ENCODE measurements at places on chromosomes 4 and X.

DNA sequence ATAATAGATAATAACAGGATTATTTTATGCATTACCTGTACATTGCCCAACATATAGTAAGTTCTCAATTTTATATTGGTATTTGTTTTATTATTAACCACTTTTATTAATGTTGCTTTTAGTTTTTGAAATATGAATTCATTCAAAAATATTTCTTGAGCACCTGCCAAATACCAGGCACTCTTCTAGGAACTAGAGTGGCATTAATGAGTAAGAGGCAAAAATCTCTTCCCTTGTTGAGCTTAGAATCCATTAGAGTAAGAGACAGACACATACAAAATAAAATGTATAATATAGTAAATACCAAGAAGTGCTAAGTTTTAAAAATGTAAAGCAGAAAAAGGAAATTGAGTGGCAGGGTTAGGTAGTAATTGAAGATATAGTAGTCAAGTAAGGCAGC, 45.8 kb downstream of the TET2 start:
- no peak for DNase-seq

- no peak for DNase-seq
Observed at GRCh38 chr4:93080316-93080715, 748.2 kb upstream of the ATOH1 start.

GRCh38 chrX:140799216-140799615, 89.7 kb downstream of the LINC00632 start:
- no peak for DNase-seq

GRCh38 chr4:98203332-98204235, 57.6 kb upstream of the RAP1GDS1 start:
- DNase-seq, result peak; percentile 69

DNA sequence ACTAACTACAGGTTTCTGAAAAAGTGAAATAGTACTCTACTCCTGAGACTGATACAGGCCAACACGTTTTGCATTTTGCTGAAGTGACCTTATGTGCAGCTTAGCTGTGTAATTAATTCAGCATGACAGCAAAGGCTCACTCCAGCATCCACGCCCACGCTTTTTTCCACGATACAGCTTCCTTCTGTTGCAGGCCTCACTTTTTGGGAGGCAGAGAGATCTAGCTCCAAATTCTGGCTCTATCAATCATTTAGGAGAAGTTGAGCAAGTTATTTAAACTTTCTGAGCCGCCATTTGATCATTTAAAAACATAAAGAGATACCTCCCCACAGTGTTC, 160.3 kb downstream of the AFAP1 start:
- no peak for DNase-seq
